KBM-7 (cell line): ENCODE measurements at places on chromosomes 7 and 10.

DNA sequence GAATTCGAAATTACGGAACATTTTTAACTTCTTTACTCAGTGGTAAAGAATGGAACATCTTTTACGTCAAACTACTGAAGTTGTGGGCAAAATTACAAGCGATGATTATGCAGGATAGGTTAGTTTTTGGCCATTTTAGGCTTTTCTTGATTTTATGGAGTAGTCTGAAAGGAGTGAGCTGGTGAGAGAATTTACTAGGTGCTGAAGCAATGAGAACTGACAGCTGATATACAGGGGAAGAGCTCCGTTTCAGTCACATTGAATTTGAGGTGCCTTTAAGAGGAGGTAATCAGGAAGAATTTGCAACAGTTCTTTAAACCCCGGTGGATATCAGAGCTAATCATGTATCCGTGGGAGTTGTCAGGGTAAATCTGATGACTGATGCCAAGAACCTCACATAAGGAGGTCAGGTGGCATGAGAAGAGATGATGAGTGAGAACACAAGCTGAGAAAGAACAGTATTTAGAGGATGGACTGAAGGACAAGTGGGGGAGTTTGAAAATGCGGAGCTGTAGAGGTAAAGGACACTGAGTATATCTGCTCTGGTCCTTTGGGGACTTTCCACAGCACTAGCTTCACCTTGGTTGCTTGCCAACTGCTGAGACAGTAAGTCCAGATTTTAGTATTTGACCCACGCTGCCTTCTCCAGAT, 104.3 kb downstream of the AHR start:
- no peak for DNase-seq

DNA sequence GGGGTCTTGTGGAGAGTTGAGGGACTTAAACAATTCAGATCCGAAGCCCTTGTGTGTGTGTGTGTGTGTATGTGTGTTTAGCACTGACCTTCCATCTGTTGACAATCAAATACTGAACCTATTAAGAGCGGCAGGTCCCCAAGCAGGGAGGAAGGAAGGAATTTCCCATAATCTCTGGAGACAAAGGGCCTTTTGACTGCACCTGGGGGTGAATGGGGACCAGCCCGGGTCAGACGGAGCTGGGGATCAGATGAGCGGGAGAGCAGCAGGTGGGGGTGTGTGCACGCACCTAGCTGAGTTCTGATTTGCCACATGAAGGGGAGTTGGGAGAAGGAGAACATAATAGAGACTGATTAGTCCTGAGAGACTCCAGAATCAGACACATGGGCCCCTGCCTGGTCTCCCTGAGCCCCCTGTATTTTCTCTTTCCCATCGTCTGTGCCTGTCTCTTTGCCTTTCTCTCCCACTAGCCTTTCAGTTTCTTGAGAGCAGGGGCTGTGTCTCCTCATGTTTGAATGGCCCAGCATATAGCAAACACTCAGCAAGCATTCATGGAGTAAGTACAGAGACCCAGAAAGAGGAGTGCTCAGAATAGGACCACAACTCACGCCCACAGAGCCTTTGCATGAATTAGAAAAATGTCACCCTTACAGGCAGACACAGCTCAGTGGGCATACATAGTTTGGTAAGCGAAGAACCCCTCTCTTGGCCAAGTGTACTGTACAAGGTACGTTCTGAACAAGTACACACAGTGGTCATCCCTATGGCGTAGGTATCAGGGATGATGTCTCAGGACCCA, 288.3 kb upstream of the HABP2 start:
- no peak for DNase-seq

DNA sequence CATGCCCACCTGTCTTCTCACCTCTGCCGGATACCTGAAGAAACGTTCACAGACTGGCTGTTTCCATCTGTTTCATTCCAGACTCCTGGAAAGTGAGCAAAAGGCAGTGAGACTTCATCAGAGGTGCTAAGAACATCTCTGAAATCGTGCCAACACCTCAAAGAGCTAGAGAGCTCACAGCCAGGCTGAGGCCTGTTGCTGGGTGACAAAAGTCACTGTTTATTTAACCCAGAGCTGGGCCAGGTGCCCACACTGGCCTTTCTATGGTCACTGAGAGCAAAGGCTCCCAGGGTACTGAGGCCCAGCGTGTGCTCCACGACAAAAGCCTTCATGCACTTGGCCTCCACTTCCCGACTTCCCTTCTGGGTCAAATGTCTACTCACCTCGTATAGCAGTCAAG, 3.7 kb upstream of the NANOS1 start:
- DNase-seq, result no peak

GRCh38 chr7:138813945-138814344, 15.9 kb upstream of the ATP6V0A4 start:
- no peak for DNase-seq

DNA sequence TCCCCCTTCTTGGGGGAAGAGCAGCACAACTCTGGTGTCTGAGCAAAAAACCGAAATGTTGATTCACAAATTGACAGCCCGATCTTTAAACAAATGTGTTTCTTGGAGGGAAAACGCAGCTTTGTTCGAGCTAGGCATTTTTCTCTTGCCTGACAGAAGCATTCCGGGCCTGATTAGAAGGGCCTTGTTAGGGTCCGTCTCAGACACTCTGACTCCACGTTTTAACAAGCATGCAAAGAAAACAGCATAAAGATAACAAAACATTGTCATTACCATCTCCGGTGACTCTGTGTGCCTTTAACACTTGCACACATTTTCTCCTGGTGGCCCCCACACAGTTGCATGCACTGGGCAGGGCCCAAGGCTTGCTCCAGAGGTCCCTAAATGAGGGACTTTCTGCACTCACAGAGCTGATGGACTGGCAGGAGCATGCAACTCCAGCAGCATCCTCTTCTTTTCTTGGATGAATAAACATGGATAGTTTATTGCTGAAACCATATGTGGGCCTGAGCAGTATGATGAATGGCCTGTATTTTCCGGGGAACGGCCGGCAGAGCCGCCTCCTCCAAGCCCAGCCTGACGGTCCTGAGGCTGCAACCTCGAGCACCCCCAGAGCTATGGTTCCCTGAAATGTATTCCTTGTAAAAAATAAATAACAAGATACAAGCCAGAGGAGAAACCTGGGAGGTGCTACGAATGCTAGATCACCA, 50.9 kb downstream of the EBF3 start:
- no peak for DNase-seq

- no peak for DNase-seq
These were observed 11.5 kb upstream of the STEAP4 start for GRCh38 chr7:88318196-88318595.

DNA sequence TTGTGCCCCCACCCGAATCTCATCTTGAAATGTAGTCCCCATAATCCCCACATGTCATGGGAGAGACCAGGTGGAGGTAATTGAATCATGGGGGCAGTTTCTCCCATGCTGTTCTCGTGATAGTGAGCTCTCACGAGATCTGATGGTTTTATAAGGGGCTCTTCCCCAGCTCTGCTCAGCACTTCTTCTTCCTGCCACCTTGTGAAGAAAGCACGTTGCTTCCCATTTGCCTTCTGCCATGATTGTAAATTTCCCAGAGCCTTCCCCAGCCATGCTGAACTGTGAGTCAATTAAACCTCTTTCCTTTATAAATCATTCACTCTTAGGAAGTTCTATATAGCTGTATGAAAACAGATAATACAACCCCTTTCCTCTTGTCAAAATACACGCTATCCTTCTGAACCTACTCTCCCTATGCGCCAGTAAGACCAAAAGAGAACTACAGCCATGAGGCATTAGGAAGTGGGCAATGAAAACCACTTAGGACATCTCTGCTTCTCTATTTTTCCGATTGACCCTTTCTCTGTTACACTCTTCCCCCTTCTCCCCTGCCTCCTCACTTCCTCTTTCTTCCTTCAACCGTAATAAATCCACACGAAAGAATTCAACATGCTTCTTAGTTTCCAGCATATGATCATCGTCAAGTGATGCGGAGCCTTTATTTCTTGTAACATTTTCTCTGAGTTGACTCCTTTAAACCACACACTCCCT, 101.2 kb upstream of the WDR11 start:
- peak; percentile 80 for DNase-seq

- no peak for DNase-seq
These were observed 6.6 kb upstream of the ZNF22 start for GRCh38 chr10:44993922-44994751.

GRCh38 chr10:58177362-58177947, 90.2 kb downstream of the IPMK start:
- DNase-seq, result peak; percentile 50

- DNase-seq, result no peak
These were observed 230.1 kb downstream of the WDR11 start for GRCh38 chr10:121081306-121081705.

- no peak for DNase-seq
These were observed 16.8 kb downstream of the SEMA3C start for GRCh38 chr7:80902019-80902418.
